Urothelium cell line (cell line): ENCODE measurements at places on chromosomes 5 and 9.

GRCh38 chr9:89379508-89380115 lies 61.3 kb downstream of the SECISBP2 start:
- DNase-seq: no peak

DNA sequence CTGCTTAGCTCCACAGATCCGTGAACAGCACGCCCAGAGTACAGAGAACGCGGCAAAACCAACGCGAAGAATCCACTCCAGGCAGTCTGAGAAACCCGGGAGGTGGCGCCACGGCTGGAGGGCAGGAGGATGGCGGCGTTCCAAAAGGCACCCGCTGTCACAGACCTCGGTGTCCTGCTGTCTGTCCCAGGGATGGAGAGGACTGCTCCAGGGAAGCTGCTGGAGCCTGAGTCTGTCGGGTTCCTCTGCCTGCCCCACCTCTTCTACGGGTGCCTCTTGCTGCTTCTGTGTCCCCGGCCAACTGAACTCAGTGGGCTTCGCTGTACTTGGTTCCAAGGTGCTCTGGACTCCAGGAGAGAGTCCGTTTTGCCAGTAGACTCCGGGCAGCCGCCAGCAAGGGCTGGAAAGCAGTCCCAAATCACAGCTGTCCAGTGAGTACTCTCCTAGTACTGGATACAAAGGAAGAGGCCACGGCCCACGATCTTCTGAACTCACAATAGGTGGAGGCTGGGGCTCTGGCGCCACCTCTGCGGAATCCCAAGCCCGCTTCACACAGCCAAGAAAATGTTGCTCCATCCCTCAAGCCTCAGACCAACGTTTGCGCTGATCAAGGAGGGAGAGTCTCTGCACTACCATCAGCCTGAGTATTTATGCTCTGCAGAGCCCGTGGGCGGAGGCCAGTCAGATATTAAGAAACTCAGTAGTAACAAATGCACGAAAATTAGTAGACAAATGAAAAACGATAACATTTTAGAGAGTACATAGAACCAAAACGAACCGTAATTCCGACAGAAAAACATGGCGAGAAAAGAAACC lies 440 bp downstream of the ANXA2R start:
- DNase-seq: no peak

- DNase-seq: no peak
Observed at GRCh38 chr5:19401032-19401431, 587.0 kb downstream of the CDH18 start.

DNA sequence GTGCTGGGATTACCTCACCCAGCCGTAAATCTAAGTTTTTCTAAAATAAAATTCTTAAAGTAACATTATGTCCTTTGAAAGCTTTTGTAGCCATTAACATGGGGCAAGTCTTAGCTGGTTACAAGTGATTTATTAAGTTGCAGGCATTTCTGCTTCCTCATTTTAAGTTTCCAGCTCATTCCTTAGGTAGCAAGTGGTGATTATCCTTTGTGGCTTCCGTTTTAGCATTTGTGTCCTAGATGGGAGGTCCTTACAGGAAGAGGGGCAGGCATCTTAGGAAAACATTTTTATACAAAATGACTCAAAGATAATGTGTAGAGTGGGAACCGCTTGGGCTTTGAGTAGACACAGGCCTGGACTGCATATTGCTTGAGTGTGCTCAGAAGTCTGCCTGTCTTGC lies 35.0 kb upstream of the ROPN1L start:
- DNase-seq: no peak

DNA sequence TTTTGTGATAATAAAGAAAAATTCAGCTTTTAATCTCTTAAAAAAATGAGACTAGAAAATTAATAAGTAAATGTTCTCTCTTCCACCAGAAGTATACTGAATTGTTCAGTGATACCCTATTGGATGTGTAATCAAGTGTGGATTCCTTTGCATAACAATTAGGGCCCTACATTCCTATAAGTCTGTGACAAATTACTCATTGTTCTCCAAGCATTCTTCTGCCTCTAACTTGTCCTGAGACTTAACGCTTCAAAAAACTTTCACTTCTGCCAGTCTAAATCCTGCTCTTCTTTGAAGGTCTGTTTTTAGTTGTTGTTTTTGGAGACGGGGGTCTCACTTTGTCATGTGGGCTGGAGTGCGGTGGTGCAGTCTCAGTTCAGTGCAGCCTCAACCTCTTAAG lies 9.2 kb upstream of the DDX46 start:
- DNase-seq: no peak

DNA sequence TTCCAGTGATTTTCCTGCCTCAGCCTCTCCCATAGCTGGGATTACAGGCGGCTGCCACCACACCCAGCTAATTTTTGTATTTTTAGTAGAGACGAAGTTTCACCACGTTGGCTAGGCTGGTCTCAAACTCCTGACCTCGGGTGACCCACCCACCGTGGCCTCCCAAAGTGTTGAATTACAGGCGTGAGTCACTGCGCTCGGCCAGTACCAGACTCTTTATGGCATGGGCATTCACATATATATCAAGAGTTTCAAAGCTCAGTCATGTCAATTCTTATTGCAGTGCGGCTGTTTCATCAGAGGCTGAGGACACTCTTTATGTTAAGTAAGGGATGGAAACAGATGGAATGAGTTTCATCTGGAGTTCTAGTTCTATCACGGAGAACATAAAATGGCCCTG lies 315.2 kb upstream of the CDH6 start:
- no peak for DNase-seq

GRCh38 chr5:138459311-138459933 lies 5.9 kb upstream of the EGR1 start:
- DNase-seq: peak; percentile 1

GRCh38 chr5:68217528-68217927 lies 2.0 kb downstream of the PIK3R1 start:
- no peak for DNase-seq

- peak; percentile 4 for DNase-seq
Observed at GRCh38 chr5:91787718-91788117, 404.6 kb upstream of the ARRDC3 start.

DNA sequence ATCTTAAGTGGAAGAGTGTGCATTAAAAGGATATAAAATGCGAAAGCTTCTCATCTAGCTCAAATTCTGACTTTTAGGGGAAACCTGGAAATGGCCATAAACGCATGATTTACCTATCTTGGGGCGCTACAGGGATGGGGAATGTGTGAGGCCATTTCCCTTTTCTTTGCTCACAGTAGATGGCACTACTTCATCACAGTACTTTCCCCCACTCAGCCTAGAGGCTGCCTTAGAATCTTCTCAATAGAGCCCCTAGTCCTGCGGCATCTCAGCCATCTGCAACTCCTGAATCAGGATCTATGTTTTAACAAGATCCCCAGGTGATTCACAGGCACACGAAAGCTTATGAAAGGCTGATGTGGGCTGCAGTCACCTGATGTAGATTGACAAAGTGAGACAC lies 110.8 kb downstream of the LHFPL2 start:
- DNase-seq: no peak

GRCh38 chr5:172283862-172284610 lies 472 bp upstream of the UBTD2 start:
- peak; percentile 97 for DNase-seq

DNA sequence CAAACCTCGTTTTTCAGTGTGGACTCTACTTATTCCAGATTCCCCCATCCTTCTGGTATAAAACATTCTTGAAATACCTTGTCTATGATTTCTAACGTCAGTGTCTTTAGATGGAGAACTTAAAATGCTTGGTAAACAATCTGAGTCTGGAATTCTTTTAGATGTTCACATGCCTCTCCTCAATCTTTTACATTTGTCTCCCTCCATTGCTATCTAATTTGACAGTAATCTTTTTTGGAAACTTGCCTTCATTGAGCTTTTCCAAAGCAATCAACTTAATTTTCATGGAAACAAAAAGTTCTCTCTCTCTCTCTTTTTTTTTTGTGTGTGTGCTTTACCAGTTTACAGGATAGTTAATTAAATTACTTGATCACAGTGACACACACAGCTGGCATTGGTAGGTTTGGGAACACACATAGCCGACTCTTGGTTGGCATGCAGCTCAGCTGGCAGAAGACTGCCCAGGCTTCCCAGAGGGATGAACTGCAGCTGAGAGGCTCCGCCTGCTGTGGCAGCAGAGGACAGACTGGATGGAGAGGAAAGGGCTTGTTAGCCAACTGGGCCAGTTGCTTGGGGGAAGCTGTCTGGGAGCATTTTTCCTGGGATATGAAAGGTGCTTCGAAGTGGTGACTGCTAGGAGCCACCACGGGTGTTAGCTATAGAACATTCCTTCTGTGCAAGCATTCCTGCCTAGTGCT lies 271.3 kb downstream of the ZSWIM6 start:
- DNase-seq: peak; percentile 23

GRCh38 chr9:38019731-38020130 lies 49.3 kb downstream of the SHB start:
- DNase-seq: no peak

DNA sequence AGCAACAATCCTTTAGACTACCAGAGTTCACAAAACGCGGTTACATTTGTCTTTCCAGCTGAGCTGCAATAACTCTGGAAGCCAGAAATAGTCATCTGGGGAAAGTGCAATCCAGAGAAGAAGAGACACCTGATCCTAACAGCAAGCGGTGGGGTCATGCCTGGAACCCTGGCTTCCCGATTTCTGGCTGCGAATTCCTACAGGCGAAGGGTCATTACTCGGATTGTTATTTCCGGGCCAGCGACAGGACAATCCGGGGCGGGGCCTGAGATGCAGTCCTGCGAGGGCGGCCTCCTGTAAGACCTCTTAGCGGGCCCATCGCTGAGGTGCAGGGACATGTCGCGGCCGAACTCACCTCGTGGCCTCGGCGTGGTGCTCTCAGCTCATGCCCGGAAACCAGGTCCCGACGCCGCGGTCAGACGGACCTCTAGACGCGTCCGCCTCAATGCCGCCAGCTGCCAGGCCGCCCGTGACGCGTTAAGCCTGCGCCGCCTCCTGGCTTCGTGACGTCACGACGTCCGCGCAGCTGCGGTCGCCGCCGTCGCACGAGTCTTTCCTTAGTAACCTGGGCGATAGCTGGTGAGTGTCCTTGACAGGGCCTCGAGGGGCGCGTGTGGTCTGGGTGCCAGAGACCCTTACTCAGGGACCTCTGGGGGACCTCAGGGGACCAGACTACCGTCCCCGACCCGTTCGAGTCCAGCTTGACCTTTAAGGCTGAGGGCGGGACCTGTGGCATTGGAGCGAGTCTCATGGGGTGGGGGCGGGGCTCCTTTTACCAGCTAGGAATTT lies at the start of the genes MRRF and RBM18:
MRRF (plus strand) TSS at position 523 of the 789 bp plus-strand sequence. CDS start 6,010 bp downstream, outside the sequence.
RBM18 (minus strand) TSS at position 481 of the 789 bp plus-strand sequence. CDS start 3,348 bp downstream, outside the sequence.
- DNase-seq: peak; percentile 91

DNA sequence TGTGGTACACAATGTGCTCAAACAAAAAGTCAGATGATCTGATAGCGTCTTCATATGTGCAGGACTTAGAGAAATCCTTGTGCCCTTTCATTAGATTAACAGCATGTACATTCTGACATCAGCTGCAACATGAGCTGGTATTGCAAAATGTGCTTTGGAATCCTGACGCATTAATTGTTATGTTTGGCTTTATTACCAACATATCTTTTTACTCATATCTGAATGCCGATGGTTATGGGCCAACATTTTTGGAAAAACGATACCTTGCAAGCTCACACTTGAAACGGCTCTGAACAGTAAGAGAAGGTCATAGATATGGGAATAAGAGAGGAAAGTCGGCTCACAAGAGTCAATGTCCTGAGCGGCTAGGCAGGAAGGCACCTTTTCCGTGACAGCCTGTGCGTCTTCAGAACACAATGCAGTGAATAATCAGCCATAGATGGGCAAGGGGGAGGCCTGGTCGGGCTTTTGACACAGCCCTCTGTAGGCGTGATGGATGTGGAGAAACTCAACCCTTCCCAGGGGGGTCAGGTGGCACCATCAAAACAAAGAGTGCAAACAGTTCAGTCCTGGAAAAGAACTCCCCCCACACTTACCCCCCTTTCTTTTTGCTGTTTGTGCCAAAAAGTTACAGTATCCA lies 36.4 kb upstream of the GAS1 start:
- peak; percentile 12 for DNase-seq

DNA sequence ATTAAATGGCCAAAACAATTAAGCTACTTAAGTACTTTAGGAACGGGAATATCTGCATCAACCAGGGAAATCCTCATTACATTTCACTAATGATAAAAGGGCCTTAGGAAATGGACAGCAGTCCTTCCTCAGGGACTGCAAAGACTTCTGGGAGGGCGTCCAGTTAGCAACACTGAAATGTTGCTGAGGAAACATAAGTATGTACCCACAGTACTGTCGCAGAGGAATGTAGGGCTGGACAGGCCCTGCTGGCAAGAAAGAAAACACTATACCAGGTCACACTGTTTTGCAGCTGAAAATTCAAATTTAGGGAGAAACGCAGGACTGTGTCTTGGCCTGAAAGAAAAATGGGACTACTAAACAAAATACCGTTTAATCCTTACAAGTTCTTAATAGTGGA lies 1.3 kb downstream of the C5orf15 start:
- DNase-seq: no peak

DNA sequence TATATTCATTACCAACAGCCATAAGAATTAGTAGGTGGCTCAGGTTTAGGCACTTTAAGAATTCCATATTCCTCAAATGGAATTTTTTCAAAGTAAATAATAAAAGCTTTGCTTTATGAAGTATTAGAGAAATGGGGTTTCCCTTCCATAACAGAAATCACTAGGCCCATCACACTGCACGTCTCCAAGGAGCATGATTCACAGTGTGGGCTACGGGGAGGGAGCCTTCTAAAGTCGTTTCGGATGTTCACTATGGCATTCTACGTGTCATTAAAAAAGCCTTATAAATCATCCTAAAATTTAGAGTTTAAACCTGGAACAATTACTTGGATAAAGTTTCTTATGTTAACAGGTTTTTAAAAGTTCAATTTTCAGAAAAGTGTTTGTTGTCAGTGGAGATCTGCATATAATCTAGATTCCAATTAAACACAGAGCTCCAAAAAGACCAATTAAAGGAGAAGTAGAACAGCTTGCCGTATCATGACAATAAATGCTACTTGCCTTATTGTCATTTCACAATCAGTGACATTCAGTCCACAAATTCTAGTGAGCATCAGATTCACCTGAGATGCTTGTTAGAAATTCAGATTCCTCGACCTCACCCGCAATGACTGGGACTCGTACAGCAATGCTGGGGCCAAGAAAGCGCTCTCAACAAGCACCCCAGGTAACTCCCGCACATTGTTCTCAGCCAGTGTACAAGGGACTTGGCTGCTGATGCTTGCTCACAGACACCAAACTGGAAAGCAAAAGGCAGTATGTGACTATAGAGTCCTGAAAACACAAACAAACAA lies 115.7 kb downstream of the NFIB start:
- DNase-seq: no peak

DNA sequence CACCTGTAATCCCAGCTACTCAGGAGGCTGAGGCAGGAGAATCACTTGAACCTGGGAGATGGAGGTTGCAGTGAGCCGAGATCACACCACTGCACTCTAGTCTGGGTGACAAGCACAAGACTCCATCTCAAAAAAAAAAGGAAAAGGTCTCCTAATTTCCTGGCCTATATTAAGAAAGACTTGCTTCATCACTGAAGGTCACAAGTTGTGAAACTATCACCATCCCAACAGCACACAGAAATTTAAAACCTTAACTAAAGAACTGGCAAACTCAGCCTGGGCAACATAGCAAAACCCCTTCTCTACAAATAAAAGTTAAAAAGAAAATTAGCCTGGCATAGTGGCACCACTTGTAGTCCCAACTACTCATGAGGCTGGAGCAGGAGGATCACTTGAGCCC lies 17.2 kb downstream of the FRMD3 start:
- no peak for DNase-seq

GRCh38 chr5:178177569-178177968 lies 9.6 kb downstream of the GMCL2 start:
- DNase-seq: no peak

- DNase-seq: peak; percentile 58
Observed at GRCh38 chr9:91036826-91037510, 235.3 kb downstream of the SYK start.

- DNase-seq: no peak
Observed at GRCh38 chr9:71830153-71830552, 61.8 kb upstream of the CEMIP2 start.
